ENCODE measurements at places on chromosomes 4 and X.

- no peak for DNase-seq
Measured at GRCh38 chrX:68832516-68833447, 4.0 kb downstream of the EFNB1 start.

DNA sequence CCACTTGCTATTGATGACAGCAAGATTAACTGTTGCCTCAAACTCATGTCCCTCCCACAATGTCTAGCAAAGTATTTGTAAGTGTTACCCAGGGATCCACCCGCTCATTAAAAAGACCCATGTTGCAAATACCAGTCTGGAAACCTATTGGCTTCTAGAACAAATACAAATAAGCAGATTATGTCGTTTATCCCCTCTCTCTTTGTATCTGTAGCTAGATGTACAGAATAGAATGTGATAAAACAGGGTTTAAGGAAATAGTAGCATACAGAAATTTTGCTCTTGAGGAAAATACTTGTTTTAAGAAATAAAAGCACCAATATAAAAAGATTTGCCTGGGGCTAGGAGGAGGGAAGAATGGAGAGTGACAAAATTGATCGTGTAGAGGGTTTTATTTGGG is 142.7 kb upstream of the ZIC3 start:
- DNase-seq = no peak

DNA sequence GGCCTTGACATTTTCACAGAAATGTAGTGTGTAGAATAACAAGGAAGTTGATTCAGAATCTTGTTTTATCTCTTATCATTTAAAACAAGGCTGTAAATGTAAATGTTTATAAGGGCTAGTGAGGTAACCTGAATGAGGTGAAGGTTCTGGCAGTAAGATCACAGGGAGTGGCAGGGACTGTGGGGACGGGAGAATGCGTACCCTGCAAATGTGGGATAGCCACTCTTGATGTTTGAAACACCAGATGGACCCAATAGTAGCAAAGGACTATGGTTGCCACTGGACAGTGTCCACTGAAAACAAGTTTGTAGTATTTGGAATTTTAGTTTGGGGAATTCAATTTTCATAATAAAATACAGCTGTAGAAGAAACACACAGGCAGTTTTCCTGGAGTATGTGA is 155.3 kb downstream of the FHIP1A start:
- DNase-seq = no peak

DNA sequence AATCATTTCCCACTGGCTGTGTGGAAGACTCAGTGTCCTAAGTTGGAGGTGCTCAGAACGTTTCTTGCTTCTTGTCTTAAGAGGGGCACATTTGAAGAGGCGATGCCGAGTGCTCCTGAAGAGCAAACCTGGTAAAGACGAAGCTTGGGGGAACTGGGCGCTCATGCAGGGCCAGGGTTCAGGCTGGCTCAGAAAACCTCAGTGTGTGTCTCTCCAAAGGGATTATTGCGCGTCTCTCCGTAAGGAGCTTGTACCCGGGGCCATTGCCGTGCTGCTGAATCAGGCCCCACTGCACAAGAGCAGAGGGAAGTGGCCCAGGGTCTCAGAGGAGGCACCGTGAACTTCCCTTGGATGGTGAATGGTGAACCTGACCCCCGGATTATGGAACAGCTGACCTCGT is 44.4 kb downstream of the PSAPL1 start:
- no peak for DNase-seq

GRCh38 chr4:45121426-45121975 is 395.1 kb upstream of the GNPDA2 start:
- DNase-seq = no peak

GRCh38 chr4:76384052-76384451 is 36.9 kb downstream of the CCDC158 start:
- DNase-seq = no peak

- DNase-seq = no peak
Measured at GRCh38 chrX:72268597-72269365, 8.3 kb downstream of the RPS4X start.

- DNase-seq = no peak
Measured at GRCh38 chrX:129678614-129679195, 23.9 kb upstream of the APLN start.

GRCh38 chrX:150074175-150074574 is 135.9 kb upstream of the EOLA2 start:
- DNase-seq = no peak

- no peak for DNase-seq
Measured at GRCh38 chr4:2672700-2673099, 83.4 kb downstream of the TNIP2 start.

GRCh38 chr4:29276150-29276549 is 1444.0 kb upstream of the PCDH7 start:
- no peak for DNase-seq

GRCh38 chr4:100286636-100287035 is 96.4 kb upstream of the DDIT4L start:
- DNase-seq = no peak

DNA sequence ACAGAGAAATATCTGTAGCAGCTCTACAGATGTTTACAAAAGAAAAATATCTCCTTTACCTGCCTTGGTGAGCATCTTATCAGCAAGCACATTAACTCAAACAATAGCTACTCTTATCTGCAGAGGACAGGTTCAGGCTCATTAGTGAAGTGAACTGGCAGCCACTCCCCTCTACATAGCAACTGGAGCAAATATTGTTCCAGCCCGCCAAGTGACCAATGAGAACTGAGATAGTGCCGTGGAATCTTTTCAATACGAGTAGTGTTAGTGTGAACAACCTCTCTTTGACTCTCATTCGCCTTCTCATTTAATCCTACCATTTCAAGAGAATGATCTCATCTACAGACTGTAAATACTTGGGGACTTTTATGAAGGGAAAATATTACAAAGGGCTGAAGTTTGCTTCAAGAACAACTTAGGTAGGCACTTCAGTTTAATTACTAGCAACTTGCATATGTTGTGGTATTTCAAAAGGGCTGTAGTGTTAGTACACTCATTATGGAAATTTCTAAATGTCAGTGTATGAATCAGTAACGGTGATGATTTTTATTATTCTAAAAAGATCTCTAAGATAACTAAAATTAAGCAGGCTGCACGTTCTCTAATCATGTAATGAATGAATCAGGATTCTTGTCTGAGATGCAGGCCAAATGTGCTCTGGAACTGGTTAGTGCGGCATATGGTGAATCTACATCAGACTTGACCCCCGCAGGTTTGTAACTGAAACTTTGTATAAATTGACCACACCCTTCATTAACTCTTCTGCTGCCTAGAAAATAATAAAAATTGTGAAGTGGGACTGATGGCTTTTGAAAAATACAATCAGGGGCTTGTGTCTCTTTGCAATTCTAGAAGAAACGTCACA is 72.4 kb downstream of the PALLD start:
- no peak for DNase-seq

GRCh38 chrX:147550217-147550616 is 361.5 kb upstream of the FMR1 start:
- DNase-seq = peak; percentile 34

GRCh38 chr4:67746797-67747495 is 7.2 kb downstream of the GNRHR start:
- no peak for DNase-seq

- DNase-seq = no peak
Measured at GRCh38 chrX:2490634-2491033, 10.1 kb downstream of the DHRSX start.

DNA sequence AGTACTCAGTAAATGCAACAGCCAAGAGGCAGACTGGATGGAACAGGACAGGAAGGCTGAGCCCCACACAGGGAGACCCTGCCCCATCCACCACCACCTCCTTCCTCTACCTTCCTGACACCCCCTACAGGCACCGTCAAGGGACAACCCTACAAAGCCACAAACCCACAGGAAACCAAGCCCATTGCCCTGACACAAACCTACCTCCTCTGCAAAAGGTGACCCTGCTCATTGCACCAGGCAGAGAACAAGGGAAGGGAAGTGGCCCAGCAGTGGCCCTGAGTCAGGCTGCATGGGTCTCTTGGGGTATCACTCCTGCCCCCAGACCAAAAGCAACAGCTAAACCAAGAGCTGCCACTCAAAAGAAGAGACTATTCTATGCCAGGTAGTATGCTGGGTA is 21.0 kb downstream of the JAKMIP1 start:
- no peak for DNase-seq

- DNase-seq = no peak
Measured at GRCh38 chr4:109739547-109739946, 9.7 kb upstream of the PLA2G12A start.

- no peak for DNase-seq
Measured at GRCh38 chrX:27890611-27891010, 82.8 kb downstream of the MAGEB10 start.

DNA sequence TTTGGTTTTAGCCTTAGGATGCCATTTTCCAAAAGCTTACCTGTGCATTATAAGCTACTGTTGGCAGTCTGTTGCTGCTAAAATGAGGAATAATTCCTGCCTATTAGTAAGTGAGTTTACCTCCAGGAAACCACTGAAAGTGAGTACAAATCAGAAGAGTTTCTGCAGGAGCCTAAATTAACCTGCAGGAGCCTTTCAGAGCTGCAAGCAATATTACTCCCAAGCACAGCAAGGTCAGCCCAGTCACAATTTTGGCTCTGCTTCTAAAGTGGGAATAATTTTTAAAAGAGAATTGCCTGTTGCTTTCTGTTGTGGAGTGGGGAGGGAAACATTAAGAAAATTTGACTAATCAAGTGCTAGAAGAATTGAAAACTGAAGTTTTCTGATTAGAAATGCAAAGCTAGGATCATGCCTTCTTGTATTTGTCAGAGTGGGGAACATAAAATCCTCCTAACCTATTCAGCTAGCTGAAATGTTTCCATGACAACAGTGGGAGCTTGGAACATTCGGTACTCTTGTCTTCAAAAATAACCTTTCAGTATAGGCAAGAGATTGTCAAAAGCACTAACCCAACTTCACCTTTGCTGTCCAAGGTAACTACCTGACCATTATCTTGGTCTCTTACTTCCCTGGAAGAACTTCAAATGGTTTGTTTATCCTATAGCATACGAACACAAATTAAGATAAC is 193.2 kb downstream of the COMMD8 start:
- no peak for DNase-seq

DNA sequence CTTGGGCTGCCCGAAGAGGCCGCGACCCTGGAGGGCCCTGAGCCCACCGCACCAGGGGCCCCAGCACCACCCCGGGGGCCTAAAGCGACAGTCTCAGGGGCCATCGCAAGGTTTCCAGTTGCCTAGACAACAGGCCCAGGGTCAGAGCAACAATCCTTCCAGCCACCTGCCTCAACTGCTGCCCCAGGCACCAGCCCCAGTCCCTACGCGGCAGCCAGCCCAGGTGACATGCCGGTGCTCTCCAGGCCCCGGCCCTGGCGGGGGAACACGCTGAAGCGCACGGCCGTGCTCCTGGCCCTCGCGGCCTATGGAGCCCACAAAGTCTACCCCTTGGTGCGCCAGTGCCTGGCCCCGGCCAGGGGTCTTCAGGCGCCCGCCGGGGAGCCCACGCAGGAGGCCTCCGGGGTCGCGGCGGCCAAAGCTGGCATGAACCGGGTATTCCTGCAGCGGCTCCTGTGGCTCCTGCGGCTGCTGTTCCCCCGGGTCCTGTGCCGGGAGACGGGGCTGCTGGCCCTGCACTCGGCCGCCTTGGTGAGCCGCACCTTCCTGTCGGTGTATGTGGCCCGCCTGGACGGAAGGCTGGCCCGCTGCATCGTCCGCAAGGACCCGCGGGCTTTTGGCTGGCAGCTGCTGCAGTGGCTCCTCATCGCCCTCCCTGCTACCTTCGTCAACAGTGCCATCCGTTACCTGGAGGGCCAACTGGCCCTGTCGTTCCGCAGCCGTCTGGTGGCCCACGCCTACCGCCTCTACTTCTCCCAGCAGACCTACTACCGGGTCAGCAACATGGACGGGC is 579 bp downstream of the ABCD1 start:
- DNase-seq = no peak

DNA sequence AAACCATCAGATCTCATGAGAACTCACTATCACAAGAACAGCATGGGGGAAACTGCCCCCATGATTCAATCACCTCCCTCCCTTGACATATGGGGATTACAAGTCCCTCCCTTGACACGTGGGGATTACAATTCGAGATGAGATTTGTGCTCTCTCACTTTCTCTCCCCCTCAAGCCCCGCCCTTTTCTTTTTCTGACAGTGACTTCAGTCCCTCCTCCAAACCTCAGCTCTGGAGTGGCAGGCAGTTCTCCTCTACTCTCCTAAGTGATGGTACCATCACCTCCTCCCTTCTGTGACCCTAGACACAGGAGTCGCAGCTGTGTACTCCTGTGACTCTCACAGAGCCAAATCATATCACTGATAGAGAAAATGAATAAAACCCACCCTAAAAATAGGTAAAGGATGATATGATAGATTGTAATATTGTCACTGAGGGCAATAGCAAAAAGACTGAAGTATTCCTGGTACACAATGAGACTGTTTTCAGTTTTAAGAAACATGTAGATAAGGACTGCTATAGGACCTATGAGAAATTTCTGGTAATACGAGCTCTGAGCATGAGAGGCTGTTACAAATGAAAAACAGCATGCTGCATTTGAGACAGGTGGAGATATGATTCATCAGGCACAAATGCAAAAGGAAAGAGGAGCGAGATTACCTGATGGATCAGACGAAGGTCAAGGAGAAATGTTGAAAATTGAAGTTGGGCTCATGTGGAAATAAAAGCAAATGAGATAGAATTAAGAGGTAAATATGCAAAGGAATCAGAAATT is 101.2 kb upstream of the CBLL2 start:
- DNase-seq = no peak

GRCh38 chrX:67607466-67607865 is 63.6 kb downstream of the AR start:
- DNase-seq = no peak

DNA sequence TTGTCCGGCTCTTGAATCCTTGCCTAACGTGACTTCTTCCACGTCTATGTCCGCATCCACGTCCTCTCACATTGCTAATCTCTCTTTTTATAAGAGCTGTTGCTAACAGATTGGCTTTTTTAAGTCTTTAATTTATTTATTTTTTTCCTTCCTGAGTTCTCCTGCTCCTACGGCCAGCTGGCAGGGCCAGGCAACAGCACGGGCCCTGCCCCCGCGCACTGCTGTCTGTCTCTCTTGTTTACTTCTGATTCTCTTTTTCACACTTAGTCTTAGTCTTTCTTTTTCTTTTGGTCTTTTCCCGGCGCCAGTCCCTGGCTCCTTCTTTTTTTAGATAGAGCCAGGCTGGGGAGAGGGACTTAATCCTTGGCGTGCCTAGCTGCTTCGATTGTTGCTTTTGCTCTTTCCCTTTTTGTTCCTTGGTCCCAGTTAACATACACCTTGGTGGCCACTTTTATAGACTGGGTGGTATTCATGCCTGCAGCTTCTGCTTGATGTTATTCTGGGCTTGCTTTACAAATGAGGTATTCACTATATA is 53.2 kb upstream of the RBMX start:
- DNase-seq = no peak

DNA sequence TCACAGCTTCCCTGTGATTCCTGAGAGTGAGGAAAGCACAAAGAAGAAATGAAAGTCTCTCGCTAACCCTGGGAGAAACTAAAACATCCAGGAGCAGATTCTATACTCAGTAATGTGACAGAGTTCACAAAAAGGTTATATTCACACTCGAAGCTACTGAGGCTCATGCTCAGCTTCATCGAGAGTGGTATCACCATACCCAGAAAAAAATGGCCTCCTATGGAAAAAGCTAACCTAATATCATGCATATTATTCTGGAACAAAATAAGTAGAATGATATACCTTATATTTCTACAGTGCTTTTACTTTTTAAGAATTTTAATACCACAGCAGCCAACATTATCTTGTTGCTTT is 13.5 kb upstream of the CDKN2AIP start:
- DNase-seq = no peak
